ENCODE measurements at places on chromosomes 16 and 17.

- no peak for DNase-seq
Measured at GRCh38 chr16:88602091-88602490, 31.9 kb downstream of the ZC3H18 start.

DNA sequence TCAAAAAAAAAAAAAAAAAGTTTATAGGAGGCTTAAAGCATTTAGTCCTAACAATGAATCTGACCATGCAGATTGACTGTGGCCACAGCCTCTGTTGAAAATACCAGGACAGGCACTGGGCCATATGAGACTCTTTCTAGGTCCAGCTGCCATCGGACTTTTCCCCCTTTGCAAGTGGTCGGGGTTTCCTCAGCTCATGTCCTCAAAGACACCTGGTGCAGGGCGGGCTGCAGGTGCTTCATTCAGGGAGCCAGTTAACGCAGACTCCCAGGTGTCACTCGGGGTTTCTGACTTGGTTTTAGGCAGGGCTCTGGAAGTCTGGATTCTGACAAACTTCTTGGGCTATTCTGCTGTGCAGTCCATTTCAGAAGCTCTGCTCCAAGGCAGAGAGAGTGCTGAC, 20.9 kb downstream of the ELAC2 start:
- DNase-seq, result no peak

DNA sequence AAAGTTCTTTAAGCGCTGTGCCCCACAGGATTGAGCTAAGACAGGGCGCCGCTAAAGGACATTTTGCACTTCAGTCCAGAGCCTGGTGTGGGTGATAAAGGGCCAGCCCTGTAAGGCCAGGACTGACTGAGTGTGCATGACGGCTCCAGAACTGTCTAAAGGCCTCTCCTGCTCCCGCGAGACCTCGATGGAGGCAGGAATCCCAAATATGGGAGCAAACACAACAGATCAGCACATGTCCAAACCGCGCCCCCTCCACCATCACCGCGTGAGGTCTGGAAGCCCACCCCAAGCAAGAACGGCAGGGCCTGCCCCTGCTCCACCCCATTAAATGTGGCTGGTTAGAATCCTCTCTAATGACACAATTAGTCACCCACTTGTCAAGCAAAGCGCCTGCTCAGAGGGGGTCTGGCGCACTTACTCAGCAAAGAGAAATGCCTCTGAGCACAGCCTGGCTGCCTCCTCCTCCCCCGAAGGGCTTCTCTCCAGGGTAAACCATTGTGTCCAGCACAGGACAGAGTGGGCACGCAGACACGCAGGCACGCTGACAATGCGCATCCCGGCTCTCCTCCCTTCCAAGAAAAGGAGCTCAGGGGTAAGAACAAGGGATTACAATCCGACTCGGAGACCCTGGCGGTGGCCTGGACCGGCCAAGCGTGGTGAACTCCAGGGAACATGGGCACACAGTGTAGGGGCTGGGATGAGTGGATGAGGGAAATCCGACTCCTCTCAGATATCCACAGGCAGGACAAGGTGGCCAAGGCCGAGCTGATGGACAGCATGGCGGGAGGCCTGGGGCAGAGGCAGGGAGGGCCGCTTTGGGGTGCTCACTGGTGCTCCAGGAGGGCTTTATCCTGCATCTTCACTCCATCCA, 1.5 kb downstream of the MXRA7 start:
- no peak for DNase-seq

- DNase-seq, result no peak
Measured at GRCh38 chr17:2011411-2012371, 13.4 kb downstream of the RTN4RL1 start.

- no peak for DNase-seq
Measured at GRCh38 chr17:7922845-7923628, 6.6 kb downstream of the KCNAB3 start.

- no peak for DNase-seq
Measured at GRCh38 chr16:57999971-58000705, at the start of gene ZNF319. ZNF319 (minus strand) TSS chr16:58000672; CDS start chr16:57998265, 2,407 bp downstream.

DNA sequence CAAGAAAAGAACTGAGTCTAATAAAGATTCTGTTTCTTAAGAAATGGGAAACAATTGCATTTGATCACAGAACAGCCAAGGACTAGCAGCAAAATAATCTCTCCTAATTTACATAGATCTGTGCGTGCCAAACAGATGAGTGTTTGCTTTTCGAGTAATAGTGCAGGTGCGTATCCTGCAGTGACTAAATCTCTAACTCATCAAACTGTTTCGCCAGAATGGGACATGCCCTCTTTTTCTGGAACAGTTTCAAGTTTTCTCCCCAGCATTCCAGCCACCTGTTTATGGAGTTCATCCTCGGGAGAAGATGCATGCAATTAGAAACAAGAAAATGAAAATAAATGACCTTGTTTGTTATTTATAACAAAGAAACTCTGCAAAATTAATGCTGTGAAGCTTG, 5.7 kb upstream of the TOX3 start:
- no peak for DNase-seq

DNA sequence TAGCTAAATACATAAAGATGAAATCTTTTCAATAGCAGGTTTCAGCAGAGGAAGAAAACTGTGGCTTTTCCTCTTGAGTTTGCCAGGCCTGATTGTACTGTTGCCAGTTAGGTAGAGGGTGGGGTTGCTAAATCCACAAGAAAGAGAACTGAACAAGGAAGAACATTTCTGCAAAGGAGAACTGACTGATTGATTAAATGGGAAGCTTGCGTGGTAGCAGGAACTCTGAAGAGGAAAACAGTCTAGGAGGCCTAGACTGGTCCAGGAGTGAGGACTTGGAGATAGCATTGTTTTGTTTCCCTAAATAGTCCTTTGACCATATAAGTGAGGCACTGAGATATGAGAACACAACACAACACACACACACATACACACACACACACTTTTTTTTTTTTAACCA, 18.8 kb downstream of the LRRC36 start:
- no peak for DNase-seq

- no peak for DNase-seq
Measured at GRCh38 chr17:79046916-79047280, 22.9 kb downstream of the C1QTNF1 start.

- no peak for DNase-seq
Measured at GRCh38 chr17:63420868-63421680, 25.0 kb downstream of the CYB561 start.

Data from vagina (tissue), 2 donors.